Ureter (tissue), 1 donor: ENCODE measurements at places on chromosomes 3 and 15. TPM values are rescaled to one million over a fixed set of nuclear protein-coding genes. Genes with fewer than 3 reads are reported as not detected.

DNA sequence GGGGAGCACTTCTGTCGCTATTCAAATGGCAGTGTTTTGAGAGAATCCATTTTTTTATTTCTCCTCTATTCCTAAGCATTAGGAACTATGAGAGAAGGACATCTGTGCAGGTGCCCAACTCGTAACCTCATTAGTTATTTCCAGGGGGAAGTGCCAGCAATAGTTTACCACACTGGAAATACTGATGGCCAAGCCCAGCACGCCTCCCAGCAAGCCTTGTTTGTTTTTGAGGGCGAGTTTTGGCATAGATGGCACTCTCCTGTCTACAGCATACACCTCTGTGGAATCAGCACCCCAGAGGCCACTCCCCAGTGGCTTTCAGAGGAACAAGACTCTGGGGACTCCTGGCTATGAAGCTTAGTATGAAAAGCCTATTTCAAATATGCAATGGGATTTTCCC lies 36.6 kb downstream of the FAN1 start:
- DNase-seq, result no peak

DNA sequence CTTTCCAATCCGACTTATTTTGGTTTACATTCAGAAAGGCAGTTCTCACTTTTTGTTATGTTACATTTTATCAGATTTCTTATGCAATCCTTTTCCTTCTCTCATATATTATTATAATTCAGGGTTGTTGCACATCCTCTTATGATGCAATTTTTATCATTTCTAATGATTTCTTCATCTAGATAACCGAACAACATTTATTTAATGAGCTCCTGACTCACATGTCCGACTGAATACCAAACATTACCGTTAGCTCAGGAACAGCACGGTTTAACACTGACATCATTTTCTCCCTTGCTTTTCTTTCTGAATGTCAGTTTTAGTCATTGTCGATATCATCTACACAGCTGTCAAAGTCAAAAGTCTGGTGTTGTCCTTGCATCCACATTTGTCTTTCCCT lies 199.2 kb downstream of the BCHE start:
- no peak for DNase-seq

DNA sequence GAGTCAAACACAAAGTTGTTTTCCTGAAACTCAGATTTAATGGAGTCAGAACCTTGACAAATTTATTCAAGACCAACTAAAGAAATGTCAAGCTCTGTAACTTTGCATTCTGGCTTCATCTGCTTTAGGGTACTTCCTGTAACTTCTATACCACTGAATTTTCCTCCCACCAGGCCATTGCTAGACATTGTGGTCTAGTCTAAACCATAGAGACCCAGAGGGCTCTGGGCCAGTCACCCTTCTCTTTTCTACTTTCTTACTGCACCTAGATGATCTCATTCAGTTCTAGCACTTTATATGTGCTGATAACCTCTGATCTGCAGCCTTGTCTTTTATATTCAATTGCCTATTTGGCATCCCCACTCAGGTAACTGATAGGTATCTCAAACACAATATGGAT lies 2.8 kb upstream of the OR5K1 start:
- DNase-seq, result no peak

LSM3 gene
- total RNA-seq, result 11.4 TPM

GRM7 gene
- total RNA-seq, result 0.86 TPM
